ENCODE measurements at places on chromosomes 12 and 14.

- no peak for DNase-seq
Measured at GRCh38 chr14:85934886-85935254, 404.9 kb downstream of the FLRT2 start.

- no peak for DNase-seq
Measured at GRCh38 chr12:70885956-70886355, 34.6 kb downstream of the PTPRR start.

- no peak for DNase-seq
Measured at GRCh38 chr12:127081058-127081457, 1185.9 kb upstream of the TMEM132C start.

DNA sequence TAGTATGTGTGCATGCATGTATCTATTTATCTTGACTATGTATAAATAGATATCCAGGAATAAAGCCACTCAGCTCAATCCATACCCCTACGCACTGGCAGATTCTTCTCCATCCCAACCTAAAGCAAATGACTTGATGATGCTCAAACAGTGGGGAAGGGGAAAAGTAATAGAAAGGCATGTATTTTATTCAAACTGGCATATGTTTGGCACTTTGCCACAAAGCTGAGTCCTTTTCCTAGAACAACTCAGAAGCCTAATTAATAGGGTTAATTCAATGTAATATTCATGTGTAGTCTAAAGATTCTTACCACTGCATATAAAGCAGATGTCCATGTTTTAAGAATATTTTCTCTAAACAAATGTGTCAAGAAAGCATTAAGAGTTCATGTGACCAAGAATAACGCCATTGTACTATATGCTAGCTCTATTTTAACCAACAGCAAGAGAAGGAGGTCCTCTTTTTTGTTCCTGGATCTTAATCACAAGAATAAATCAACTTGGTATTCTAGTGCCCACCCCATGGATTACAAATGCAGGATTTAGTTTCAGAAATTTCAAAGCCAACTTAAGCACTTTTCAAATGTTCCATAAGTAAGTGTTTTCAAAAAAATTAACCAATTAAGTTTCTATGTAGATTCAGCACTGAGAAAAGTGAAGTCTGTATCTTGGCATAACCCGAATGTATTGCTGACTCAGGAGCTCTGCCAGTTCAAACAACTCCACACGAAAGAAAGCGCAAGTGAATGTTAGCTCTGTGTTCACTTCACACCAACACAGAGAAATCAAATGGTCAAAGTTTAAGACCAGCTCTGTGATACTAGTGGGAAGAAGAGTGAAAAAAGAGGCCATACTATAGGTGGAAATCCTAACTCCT, 233.6 kb downstream of the MED13L start:
- DNase-seq, result no peak

- peak; percentile 42 for DNase-seq
Measured at GRCh38 chr14:86003998-86004397, 474.1 kb downstream of the FLRT2 start.

GRCh38 chr12:19165451-19165850, 35.9 kb downstream of the PLEKHA5 start:
- DNase-seq, result no peak

GRCh38 chr14:106778986-106779385, 1252.6 kb downstream of the TMEM121 start:
- DNase-seq, result peak; percentile 39

- peak; percentile 93 for DNase-seq
Measured at GRCh38 chr12:105226219-105226618, 9.8 kb downstream of the APPL2 start.

GRCh38 chr12:68177562-68177961, 18.0 kb upstream of the IFNG start:
- DNase-seq, result no peak

- DNase-seq, result peak; percentile 90
Measured at GRCh38 chr14:75295491-75296345, 17.1 kb downstream of the FOS start.

- DNase-seq, result no peak
Measured at GRCh38 chr12:109861689-109862314, 18.5 kb downstream of the GLTP start.

DNA sequence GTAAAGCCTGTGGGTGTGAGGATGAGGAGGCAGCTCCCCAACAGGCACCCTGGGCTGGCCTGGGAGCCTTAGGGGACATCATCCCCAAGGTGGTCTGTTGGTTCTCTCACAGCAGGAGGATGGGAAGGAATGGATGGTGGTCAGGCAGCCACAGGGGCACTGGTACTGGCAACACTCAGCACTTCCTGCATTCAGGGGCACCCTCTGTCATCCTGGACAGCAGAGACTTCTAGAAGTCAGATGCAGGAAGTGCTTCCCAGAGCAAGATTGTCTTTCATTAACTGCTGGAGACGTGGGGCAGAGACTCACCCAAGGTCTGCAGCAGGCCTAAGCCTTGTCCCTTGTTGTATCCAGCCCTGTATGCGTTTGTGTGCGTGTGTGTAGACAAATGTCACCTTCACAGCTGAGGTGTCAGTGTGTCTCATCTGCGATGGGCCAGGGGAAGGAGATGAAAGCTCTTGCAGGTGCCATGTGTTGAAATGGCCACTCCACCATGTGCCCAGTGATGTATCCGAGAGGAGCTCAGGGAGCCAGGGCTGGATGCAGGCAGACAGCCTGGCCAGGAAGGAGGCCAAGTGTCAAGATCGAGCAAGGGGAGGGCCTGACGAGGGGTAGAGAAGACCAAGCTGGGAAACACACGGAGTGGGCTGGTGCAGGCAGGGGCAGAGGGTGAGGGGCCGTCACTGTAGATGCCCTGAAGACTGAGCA, 85.1 kb downstream of the PITPNM2 start:
- DNase-seq, result peak; percentile 41

- no peak for DNase-seq
Measured at GRCh38 chr12:112361271-112361670, 21.0 kb downstream of the HECTD4 start.

DNA sequence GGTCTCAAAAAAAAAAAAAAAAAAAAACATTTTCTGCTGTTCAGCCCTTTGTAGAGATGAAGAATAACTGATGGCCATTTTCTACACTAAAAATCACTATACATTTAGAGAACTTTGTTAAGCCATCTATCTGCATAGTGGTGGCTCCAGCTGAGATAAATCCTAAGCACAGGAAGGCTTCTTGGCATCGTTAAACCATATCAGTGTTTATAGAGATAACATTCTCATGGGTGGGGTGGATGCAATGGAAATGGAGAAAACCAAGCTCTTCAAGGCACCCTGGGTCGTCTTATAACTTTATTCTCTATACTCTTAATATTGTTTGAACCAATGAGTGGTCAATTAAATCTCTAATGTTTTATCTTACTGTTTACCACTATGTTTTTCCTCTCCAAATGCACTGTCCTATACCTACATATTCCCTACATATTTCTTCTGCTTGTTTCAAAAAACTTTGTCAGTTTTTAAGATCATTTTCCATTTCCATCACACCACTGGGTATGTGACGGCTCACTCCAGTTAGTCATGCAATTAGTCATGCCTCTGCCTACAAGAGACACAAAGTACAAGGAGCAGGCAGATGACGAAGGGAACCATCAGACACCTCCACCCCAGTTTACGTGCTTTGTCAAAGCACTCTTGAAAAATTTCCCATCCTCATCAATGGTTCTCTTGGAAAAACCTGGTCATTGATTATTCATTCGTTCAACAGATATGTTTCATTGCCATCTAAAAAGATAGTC, 119.3 kb upstream of the OVCH1 start:
- no peak for DNase-seq

DNA sequence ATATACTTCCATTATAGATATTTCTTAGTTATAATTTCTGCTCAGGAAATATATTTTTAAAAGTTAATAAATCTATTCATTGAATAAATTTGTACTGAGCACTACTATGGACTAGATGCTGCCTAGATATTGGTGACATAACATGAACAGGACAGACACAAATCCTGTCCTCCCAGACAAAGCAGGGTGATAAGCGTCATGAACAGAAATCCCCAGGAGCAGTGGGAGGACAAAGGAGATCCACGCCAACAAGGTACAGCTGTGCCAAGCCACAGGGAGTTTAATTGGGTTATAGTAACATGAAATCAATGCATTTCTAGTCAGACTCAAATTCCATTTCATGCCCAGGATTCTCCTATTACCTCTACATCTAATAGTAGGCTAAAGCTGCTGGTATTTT, 171.8 kb upstream of the CPNE8 start:
- no peak for DNase-seq

GRCh38 chr14:73695997-73696396, 18.2 kb downstream of the PNMA1 start:
- peak; percentile 38 for DNase-seq

DNA sequence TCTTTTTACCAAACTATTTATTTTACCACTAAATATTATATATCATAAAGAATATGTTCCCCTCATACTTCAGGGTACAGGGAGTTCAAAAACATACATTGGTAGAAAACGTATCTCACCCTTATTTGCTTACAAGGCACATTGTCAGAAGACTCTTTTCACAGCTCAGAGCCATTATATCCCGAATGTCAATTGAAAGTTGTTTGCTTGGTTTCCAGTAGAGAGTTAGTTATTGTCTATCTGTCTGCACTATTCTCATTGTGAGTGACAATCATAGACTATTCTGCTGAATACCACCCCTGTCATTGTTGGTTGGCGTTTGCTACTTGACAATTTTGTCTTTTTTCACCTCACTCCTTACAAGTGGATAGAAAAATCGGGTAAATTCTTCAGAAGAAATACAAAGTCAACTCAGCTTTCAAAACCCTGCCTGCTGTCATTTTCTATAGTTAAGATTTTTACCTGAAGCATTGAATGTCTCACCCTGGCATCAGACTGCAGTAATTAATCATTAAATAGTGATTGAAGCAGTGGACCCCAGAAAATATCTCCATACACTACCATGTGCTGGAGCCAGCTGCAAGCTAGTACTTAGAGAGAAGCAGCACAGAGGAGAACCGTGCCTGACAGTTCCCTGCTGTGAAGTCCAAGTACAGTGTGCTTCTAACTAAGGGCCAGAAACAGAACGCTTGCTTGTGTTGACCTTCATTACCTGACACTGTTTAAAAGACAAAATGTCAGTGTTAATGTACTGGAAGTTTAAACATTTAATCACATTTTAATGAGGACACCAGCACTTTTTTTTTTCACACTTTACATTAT, 510.6 kb downstream of the RERGL start:
- DNase-seq, result no peak

DNA sequence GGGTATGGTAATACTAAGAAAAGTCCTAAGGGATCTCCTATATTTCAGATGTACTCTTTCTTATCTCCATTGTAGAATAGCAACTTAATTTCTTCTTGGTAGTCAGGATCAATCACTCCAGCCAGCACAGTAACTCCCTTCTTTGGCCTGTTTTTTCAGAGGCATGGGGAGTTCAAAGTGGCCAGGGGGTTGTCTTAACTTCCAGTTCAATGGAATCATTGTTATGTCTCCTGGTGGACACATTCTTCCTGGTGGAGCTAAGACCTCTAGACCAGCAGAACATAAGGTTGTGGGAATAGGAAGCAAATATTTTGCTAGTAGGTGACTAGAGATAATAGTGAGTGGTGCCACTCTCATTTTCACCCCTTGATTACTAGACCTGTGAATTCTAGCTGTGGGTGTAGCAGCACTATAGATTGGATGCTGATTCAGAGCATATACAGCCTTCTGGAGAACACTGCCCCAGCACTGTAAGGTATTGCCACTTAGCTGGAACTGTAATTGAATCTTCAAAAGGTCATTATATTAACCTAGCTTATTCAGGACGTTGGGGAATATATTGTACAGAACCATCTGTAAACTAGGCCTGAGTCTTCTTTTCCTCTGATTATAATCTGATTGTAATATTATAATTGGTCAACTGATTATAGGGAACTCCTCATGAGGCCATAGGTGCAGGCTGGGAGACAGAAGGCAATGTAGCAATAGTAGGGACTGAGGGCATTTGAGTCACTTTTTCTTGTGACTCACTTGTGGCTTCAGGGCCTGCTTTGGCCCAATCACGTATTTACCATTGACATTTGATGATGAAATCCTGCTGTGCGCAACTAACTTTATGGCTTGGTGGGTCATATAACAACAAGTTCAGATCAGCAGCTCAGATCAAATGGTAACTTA, 60.2 kb upstream of the ATP2B1 start:
- peak; percentile 91 for DNase-seq

DNA sequence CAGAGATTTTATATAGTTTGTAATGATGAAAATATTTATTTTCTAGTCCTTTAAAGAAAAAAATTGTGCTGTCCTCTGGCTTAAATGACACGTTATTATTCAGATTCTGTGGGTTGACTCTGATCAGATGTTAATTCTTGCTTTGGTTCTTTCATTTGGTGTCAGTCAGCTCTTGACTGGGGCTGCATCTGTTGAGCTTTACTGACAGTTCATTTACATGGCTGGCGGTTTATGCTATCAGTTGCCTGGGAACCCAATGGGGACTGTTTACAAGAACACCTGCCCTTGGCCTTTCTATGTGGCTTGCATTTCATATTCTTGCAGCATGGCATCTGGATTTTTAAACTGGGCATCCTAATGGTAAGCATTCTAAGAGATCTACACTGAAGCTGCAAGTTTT, 667.1 kb upstream of the FBXO33 start:
- no peak for DNase-seq

- DNase-seq, result no peak
Measured at GRCh38 chr14:99524091-99524661, 43.0 kb downstream of the CCNK start.

GRCh38 chr12:53950437-53950773, 4.3 kb upstream of the HOXC12 start:
- DNase-seq, result no peak

- DNase-seq, result no peak
Measured at GRCh38 chr12:74119811-74120362, 417.7 kb upstream of the ATXN7L3B start.

- DNase-seq, result no peak
Measured at GRCh38 chr12:11269607-11270006, at the start of gene PRB3. Gene PRB3, minus strand, starts transcription at chr12:11269707. Its CDS starts 38 bp downstream, at chr12:11269669.

GRCh38 chr12:3529281-3529680, 38.3 kb downstream of the PRMT8 start:
- no peak for DNase-seq

- no peak for DNase-seq
Measured at GRCh38 chr12:9725213-9725870, 7.6 kb downstream of the CLECL1 start.

DNA sequence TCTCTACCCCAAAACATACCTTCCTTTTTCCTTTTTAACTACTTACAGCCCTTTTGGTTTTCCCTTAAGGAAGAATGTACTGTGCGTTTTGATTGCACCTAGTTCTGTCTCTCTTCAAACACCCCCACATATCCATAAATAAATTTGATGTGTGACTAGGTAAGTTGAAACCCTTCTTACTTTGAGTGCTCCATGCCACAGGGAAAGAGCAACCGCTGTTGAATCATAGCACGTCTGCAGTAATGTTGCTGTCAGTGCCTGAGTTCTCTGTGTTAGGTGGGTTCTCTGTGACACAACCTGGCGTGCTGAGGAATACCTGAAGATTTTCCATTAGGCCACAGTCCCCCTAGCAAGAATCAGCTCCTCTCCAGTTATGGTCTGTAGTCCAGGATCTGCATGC, 102.1 kb downstream of the FIGNL2 start:
- no peak for DNase-seq

DNA sequence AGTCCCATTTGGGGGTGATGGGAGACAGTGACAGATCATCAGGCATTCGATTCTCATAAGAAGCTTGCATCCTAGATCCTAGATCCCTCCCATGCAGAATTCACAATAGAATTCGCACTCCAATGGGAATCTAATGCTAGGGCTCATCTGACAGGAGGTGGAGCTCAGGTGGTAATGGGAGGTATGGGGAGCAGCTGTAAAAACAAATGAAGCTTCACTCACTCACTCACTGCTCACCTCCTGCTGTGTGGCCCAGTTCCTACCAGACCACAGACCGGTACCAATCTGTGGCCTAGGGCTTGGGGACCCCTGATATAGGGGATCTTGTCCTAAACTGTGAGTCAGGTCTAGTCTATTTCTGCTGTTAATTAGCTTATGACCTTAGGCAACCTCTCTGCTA, 40.1 kb upstream of the EPS8 start:
- DNase-seq, result no peak

All from suppressor macrophage (primary cell).